ENCODE measurements at places on chromosomes 2 and 18.
A peak's percentile ranks its signal among the peaks of the same experiment; 100 is the strongest.

DNA sequence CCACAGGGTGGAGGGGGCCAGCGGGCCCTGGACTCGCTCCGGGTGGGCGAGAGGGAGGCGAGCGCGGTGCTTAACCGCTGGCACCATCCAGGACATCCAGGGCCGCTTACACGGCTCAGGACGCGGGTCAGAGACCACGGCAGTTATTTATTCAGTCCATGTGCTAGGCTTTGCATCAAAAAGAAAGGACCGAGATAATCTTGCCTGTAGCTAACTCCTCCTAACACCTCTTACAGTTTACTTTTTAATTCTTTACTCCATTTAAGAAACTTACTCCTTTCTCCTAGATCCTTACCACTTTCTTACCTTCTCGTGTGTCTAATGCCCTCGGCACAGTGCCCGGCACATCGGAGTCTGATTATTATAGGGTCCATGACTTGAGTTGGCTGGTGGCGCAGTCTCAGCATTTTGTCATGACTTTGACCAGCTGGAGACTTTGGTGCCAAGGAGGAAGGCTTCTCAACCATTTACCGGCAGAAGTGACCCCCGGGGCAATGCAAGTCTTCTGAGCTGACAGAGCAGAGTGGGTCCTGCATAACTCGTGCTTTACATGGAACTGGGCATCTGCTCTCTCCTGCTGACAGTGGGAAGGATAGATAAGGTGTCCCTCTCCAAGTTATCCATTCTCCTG, 503 bp downstream of the ANXA4 start:
- DNase-seq = no peak
- H3K27me3 ChIP-seq = no peaks in the 10 kb centered on the region
- no peaks in the 10 kb centered on the region for H3K36me3 ChIP-seq
- H3K27ac ChIP-seq = peak overlapping the region; percentile 94

DNA sequence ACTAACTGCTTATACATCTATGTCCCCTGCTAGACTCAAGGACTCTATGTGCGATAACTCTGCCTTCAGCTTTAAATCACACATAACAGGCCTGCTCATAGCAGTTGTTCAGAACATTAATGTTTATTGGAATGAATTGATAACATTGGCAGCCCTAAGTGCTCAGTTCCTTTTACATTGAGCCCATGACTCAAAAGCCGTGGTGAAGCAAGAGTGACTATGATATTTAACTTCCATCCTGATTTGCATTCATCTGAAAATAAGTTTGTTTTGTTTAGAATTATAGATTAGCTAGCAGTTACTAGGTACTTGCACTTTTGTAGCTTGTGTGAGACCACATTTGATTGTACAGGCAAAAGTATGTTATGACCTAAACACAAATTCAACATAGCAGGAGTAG, 14.3 kb downstream of the SERPINB10 start:
- no peak overlapping the region for H3K27ac ChIP-seq
- H3K4me1 ChIP-seq = no peaks in the 10 kb centered on the region
- no peak for DNase-seq

DNA sequence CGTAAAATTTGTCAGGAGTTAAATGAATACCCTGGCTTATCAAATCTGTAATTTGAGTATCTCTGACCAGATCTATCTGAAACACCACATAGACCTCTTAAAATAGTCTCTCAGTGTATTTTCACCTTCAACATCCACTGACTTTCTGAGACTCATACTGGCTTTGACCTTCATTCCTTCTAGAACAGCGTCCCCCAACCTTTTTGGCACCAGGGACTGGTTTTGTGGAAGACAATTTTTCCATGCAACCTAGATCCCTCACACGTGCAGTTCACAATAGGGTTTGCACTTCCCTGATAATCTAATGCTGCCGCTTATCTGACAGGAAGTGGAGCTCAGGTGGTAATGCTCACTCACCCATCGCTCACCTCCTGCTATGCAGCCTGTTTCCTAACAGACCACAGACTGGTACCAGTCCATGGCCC, 3.2 kb downstream of the NBAS start:
- H3K27me3 ChIP-seq = no peaks in the 10 kb centered on the region
- H3K4me1 ChIP-seq = peaks cover 14% of the 10 kb centered on the region
- no peak overlapping the region for H3K4me3 ChIP-seq
- H3K36me3 ChIP-seq = no peaks in the 10 kb centered on the region

DNA sequence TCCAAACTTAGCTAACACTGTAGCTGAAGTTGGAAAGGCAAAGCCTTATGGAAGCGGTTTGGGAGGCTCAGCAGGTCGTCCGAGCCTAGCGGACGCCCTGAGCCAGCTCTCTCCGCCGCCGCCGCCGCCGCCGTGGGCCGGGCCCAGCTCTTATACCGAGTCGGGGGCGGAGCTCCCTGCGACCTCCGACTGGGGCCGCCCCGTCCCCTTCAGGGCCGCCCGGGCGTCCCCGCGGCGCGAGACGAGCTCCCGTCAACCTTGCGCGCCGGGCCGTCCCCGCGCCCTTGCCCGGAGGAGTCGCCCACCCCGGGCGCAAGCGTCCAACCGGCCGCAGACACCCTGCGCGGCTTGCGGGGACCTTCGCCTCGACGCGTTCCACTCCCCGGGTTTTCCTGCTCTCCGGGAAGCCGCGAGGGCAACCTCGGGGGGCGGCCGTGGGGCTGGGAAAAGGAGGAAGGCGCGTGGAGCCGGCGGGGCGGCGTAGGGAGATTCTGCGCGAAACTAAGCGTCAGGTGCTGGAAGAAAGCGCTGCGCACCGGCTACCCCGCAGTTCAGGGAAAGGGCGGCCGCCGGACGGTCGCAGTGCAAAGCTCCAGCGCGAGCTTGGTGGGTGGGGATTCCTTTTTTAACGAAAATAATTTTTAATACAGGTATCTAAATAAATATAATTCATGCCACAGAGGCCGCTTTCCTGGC, at the start of gene SLC40A1:
TSS of gene SLC40A1 (minus strand) at position 129 of the 696 bp plus-strand sequence. CDS start 326 bp downstream, outside the sequence.
- H3K4me1 ChIP-seq = no peaks in the 10 kb centered on the region
- H3K4me3 ChIP-seq = peak within 1 kb of the TSS; percentile 94
- peak within 1 kb of the TSS; percentile 90 for H3K27ac ChIP-seq
- peak; percentile 38 for DNase-seq

GRCh38 chr2:184554736-184555135, 43.6 kb upstream of the ZNF804A start:
- no peak overlapping the region for H3K4me3 ChIP-seq
- no peak for DNase-seq
- no peaks in the 10 kb centered on the region for H3K36me3 ChIP-seq
- no peaks in the 10 kb centered on the region for H3K27me3 ChIP-seq
- no peak overlapping the region for H3K27ac ChIP-seq
- H3K4me1 ChIP-seq = no peaks in the 10 kb centered on the region

DNA sequence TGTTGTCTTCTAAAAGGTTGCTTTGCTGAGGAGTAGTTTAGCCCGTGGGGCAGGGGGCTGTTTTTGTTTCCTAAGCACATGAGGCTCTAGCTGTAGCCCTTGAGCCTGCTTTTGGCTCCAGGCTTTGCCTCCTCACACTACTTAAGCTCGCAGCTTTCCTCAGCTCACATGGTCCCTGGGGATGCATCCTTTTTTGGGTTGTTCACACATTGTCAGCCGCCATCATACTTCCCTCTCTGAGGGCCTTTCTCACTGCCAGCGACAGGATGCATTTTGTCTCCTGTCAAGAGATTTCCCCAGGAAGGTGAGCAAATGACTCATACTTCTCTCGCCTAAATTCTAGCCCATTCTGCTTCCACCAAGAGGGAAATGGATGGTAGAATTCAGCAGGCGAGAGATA, 279.5 kb upstream of the PKDCC start:
- no peaks in the 10 kb centered on the region for H3K27me3 ChIP-seq
- H3K4me3 ChIP-seq = no peak overlapping the region
- H3K36me3 ChIP-seq = no peaks in the 10 kb centered on the region

Measured in thoracic aorta (tissue), 2 donors.